ENCODE measurements at places on chromosomes 5 and 9.

DNA sequence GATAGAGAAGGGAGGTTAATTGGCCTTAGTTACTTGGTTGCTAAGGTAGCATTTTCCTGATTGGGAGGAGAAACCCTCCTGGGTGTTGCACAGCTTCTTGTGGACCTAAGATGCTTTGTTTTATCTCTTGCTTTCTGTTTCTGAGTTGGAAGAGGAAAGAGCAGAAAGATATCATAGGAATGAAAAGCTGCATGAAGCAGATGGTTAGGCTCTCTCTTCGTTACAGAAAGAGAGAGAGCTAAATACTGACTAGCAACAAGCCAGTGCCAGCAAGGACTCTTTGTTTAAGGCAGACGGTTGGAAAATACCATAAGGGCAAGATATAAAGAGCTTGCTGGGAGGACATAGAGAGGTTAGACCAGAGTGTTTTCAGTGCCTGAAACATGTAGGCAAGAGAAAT, 103.1 kb downstream of the ATG10 start:
- no peak for DNase-seq

- no peak for DNase-seq
These were observed 5.5 kb downstream of the CCIN start for GRCh38 chr9:36174731-36175130.

GRCh38 chr9:14780251-14780650, 57.7 kb upstream of the CER1 start:
- no peak for DNase-seq

DNA sequence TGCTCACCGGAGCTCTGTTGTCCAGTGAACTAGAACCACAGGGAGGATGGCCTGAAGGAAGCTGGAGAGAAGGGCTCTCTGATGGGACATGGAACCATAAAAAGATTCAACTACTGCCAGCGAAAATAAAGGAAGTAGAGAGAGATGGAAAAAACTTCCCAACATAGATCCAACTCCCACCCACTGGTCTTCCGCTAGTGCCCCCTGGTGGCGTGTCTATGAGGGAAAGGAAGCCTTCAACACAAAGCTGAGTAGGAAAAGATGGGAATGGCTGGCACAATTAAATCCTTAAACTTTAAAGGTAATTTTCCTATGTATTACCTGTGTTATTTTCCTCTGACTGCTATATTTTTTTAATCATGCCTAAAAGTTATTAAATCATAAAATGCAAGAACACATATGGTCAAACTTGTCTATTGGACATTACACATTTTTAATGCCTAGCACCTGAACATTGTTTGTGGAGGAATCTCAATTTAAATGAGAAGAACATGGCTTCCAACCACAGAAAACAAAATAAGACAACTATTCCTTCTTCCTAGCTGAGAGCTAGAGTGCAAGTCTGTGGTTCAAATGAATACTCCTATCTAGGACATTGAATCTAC, 51.5 kb downstream of the CEP120 start:
- DNase-seq, result no peak

GRCh38 chr5:178340187-178340586, 107.6 kb upstream of the PHYKPL start:
- DNase-seq, result no peak

GRCh38 chr9:2018764-2019558, 3.8 kb downstream of the SMARCA2 start:
- no peak for DNase-seq

- no peak for DNase-seq
These were observed 13.9 kb downstream of the ALDOB start for GRCh38 chr9:101421653-101422065.

- DNase-seq, result no peak
These were observed 94.1 kb downstream of the KCNIP1 start for GRCh38 chr5:170597872-170598271.

- DNase-seq, result no peak
These were observed 57.9 kb upstream of the IER5L start for GRCh38 chr9:129235931-129236331.

GRCh38 chr5:133877351-133878235, 90.8 kb downstream of the C5orf15 start:
- DNase-seq, result no peak

DNA sequence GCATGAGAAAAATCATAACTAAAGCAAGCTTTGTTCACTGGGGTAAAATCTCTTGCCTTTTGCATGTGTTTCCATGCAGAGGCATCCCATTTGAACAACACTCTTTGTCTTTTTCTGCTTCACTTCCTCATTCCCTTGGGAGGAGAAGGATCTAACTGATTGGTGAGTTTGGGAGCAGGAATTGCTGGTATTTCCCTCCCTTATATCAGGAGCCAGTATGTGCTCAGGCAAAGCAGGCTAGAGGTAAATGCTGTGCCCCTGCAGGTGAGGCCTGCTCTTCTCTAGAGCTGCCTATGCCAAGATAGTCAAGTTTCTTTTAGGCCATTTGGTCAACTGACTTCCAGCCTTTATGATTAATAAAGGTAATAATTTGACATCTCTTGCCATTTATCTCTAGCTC, 179.9 kb downstream of the COX7C start:
- DNase-seq, result no peak

GRCh38 chr9:134317790-134318414, 8.4 kb upstream of the RXRA start:
- DNase-seq, result no peak

GRCh38 chr5:150672237-150672883, 11.3 kb downstream of the MYOZ3 start:
- DNase-seq, result peak; percentile 38

DNA sequence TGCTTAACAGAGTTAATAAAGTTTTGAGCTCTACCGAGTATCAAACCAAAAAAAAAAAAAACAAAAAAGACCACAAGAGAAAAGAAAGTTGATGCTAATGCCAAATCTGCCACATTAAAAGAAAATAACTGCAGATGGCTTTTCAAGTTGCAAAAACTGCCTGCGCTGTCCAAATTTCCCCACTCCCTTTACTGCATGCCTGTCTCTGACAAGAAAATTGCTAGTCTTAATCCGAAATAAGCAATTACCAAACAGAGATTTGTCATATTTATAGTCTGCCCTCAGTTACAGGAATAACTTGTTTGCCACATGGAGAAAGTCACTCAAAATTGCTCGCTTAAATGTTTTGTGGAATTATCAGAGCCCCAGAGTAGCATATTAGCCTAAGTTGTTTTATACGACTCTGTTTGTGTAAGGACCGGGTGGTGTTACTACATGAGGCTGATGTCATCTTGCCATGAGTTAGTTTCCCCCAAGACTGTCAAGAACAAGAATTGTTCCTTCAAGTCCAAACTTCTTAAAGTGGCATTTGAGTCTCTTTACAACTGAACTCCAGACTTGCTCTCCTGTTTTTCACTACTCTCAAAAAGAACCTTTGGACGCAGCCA, 160.9 kb downstream of the CEP120 start:
- no peak for DNase-seq

DNA sequence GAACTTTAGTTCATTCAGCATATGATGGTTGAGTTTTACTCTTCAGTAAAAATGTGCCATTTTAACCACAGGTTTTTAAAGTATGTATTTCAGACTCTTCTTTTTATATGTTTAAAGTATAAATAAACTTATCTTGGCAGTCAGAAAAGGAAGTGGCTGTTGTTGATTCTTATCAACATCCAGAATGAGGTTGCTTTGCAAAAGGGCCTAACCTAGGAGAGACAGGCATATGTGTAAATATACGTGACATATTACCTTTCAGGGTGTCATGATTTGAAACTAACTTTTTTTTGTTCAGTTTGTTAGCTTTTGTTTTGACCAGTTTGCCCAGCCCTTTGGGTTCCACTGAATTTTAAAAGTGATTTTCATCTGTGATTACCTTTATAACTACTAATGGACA, 7.4 kb downstream of the SMARCA2 start:
- no peak for DNase-seq

GRCh38 chr5:57246426-57246825, 72.6 kb downstream of the GPBP1 start:
- no peak for DNase-seq

GRCh38 chr5:116025866-116026265, 6.4 kb upstream of the ARL14EPL start:
- no peak for DNase-seq

DNA sequence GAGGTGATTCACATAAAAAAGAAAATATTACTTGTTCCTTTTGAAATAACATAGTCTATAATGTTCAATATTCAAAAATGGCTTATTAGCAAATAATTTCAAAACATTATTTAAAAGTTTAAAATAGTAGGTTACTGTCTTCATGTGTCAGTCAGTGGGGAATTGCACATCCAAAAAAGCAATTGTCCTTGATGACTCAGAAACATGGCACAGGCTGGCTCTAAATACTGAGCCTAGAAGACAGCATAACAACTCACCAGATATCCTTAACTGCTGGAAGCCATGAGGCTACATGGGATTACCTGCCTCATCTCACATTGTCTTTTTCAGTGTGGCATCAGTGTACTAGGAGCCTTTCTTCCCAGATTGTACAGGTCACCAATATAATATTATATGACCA, 439.5 kb upstream of the RGMB start:
- no peak for DNase-seq
